Activated T-cell treated with anti-CD3 and anti-CD28 coated beads for 1 hour (primary cell): ENCODE measurements at places on chromosomes 1 and 21.

DNA sequence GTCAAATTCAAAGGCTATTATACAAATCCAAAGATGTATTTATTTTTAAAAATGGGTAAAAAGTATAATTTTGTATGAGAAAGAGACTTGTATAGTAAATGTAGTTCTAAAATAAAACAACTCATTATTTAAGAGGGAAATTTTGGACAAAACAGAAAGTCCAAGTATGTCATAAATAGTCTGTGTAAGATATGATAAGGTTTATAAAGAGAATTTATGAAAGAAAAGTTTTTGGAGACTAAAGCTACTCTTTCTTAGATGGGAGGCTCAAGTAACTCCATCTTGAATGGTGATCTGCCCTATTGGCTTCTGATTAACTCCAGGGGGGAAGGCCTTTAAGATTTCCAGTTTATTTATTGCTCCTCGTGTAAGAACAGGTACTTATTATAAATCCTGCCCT, 14.7 kb upstream of the OR2T27 start:
- DNase-seq: no peak

GRCh38 chr1:80593197-80593596, 1207.5 kb upstream of the ADGRL2 start:
- DNase-seq: no peak

DNA sequence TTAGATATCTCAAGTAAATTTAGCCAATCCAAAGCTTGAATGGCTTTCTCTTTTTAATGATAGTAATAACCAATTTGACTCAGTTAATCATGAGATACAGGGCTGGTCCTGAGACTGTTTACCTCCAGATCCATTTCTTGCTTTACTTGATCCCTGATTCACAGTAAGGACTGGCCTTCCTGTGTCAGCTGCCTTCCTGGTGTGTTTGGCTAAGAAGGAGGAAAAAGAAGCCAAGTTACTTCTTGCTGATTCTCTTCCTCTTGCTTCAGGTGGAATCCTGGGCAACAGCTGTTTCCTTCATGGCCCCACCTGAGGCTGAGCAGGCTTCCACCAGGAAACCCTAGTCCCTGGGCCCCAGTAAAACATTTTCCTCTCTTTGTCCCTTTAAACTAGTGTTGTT, 14.6 kb upstream of the RC3H1 start:
- no peak for DNase-seq

DNA sequence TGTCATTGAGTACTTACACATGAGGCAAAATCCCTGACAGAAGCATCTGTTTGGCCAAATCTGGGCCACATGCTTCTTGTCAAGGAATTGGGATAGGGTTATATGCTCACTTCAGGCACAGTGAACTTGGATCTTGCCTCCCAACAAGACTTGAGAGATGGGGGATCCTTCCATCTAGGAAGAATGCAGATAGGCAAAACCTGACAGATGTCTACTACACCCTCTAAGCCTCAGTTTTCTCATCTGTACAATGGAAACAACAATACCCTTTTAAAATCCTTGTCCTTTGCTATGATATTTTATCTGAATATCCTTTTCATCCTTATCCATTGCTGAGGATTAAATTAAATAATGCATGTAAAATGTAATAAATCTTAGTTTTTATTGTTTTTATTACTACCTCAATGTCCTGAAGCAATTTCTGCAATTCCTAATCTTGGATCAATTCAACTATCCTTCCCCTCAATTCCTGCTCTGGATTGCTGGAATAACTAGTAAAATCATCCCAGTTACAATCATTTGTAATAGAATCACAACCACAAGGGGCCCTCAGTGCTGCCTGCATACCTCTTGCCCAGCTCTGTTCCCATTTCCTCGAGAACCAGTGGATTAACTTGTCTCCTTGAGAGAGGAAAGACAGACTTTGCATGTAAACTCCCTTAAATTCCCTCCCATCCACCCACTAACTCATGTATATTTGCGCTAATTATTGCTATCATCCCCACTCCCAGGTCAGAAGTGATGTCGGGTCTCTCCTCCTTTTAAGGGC, 8.1 kb upstream of the XPR1 start:
- no peak for DNase-seq

- DNase-seq: no peak
Observed at GRCh38 chr1:8689431-8690252, 127.8 kb downstream of the RERE start.

DNA sequence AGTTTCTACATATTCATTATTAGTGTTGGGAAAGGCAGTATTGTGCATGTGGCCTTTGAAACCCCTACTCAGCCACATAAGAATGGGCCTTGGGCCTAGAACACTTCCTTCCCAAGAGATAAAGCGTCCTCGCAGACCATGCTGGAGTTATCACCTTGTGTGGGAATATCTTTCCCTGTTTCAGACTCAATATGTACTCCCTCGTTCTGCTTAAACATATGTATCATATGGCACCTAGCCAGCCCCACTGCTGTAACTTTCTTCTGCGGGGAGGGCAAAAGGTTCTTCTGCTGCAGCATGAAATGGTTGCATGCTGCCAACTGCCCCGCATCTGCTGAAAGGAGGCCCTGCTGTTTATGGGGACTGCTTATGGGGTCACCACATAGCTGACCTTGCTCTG, 92.0 kb downstream of the CRB1 start:
- no peak for DNase-seq
